ENCODE measurements at places on chromosomes 12 and 14.

DNA sequence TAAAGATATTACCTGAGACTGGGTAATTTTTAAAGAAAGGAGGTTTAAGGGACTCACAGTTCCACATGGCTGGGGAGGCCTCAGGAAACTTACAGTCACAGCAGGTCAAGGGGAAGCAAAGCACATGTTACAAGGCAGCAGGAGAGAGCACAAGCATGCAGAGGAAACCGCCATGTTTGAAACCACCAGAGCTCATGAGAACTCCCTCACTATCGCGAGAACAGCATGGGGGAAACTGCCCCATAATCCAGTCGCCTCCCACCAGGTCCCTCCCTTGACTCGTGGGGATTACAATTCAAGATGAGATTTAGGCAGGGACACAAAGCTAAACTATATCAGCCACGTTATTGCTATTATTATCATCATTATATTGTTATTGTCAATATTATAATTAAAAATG, 138.7 kb downstream of the RIMBP2 start:
- DNase-seq = no peak

DNA sequence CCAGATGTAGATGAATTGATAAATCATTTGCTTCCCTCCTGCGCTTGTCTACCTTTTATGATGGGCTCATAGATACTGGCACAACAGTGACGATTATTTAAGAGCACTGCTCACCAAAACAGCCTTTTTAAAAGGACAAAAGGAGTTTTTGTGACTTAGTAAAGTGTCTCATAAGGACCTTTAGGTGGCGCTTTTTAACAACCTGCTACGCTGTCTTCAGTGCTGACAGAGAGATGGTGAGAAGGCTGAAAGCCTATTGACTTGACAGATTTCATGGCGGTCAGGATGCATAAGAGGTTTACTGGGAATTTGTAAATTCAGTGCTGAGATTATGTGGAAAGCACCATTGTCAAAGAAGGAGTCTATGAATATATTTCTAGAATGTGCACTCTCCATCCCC, 87.6 kb downstream of the SLC15A5 start:
- no peak for DNase-seq

DNA sequence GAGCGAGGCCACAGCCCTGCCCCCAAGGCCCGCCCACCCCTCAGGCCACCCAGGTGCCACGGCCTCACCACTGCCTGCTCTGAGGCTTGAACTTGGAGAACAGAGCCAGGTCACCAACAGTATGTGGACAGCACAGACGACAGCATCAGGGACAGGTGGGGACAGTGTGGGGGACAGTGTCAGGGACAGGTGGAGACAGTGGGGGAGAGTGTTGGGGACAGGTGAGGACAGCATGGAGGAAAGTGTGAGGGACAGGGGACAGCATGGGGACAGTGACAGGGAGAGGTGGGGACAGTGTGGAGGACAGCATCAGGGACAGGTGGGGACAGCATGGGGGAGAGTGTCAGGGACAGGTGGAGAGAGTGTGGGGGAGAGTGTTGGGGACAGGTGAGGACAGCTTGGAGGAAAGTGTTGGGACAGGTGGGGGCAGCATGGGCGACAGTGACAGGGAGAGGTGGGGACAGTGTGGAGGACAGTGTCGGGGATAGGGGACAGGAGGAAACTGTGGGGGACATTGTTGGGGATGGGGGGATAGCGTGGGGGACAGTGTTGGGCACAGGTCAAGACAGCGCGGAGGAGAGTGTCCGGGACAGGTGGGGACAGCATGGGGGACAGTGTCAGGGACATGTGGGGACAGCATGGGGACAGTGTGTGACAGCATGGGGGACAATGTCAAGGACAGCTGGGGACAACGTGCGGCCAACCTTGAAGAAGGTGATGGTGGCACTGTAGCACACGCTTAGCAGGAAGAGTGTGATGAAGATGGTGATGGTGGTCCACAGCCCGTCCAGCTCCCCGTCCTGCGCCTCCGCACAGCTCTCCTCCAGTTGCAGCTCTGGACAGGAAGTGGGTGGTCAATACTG, 114.9 kb downstream of the TMEM121 start:
- no peak for DNase-seq

DNA sequence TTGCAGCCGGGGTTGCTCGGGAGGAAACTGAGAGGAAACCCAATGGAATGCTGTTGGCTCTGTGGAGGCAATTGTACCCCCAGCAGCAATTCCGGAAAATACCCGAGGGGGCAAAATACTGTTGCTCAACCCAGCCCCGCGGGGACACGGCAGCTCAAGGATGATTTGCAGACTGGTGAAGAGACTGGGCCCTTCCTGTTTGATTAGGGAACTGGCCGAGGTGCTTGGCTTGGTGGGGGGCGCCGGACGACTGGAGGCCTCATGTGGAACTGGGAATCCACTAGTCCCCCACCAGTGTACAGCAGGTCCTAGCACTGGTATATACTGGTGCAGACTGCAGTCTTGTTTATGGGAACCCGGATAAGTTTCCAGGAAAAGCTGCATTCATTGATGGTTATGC, 10.3 kb upstream of the RNASE12 start:
- no peak for DNase-seq

- no peak for DNase-seq
Measured at GRCh38 chr14:77607741-77608302, 8.6 kb downstream of the SPTLC2 start.

GRCh38 chr14:71137536-71138447, 230.5 kb downstream of the PCNX1 start:
- DNase-seq = peak; percentile 21

GRCh38 chr12:22653075-22653474, 28.1 kb downstream of the ETNK1 start:
- no peak for DNase-seq

GRCh38 chr12:94770791-94771190, 120.4 kb upstream of the TMCC3 start:
- DNase-seq = no peak

DNA sequence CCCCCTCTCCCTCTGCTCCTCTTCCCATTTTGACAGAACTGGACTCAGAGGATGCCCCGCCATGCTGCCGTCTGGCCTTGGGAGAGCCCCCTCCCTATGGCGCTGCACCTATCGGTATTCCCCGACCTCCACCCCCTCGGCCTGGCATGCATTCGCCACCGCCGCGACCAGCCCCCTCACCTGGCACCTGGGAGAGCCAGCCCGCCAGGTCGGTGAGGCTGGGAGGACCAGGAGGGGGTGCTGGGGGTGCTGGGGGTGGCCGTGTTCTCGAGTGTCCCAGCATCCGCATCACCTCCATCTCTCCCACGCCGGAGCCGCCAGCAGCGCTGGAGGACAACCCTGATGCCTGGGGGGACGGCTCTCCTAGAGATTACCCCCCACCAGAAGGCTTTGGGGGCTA, 1.5 kb downstream of the NFATC4 start:
- DNase-seq = no peak

DNA sequence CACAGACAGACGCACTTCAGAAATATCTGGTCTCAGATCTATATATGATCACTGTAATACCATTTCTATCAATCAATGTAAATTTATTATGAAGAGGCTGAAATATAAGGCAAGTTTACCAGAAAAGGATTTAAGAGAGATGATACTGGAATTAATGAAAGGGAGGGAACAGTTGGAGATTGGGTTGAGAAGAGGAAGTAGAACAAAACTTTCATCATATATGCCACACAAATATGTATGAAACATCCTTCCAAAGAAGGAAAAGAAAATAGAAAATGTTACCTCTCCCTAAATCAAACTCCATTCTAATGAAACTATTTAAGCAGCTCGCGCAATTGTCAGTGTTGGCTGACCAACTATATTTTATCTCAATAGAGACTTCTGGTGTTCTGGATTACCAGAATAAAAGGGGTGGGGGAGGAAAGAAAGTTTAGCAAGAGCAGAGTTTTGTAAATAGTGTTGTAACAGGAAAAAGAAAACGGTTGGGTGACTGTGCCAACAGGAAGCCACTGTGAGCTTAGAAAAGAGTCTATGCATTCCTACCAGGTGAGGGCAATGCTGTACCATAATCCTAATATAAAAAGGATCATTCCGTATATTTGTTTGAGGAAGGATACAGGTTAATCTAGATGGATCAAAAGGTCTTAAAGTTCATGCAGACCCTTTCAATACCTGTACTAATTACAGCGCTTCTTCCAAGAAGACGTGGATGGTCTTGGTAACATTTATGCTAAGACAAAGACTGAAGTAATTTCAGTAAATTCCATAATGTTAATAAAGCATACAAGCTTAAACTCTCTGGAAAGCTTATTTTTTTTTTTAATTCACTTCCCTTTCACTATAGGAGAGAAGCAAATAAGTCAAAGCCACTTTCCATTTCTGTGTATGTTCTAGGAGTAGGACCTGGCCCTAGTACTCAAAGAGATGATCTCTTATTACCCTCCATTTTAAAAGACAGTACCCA, 14.5 kb upstream of the LLPH start:
- DNase-seq = peak; percentile 66

- no peak for DNase-seq
Measured at GRCh38 chr14:96567289-96567899, 65.2 kb downstream of the PAPOLA start.

- no peak for DNase-seq
Measured at GRCh38 chr14:32731249-32731648, 207.4 kb upstream of the NPAS3 start.

GRCh38 chr12:104494793-104495158, 38.0 kb downstream of the CHST11 start:
- DNase-seq = no peak

DNA sequence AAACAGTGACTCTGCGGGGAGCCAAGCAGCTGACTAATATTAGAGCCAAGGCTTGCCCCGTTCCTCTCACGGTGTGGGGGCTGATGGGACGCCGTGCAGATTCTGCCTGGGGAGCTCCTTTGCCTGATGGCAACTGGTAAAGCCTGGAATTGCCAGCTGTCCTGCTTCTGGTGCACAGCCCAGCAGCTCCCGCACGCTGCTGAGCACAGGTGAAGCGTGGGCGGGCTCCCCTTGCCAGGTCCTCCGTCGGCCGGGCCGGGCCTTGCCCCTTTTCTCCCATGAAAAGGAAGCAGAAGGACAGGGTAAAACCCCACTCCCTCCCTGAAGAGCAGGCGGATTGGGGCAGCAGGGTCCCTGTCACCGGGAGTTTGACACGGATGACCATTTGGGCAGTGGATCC, 79.0 kb downstream of the WDR20 start:
- DNase-seq = no peak

GRCh38 chr12:88266806-88267360, 124.8 kb downstream of the TMTC3 start:
- DNase-seq = no peak

GRCh38 chr12:68893741-68894140, 39.2 kb downstream of the CPM start:
- DNase-seq = no peak

- DNase-seq = no peak
Measured at GRCh38 chr14:74299061-74299545, 3.6 kb downstream of the ABCD4 start.

DNA sequence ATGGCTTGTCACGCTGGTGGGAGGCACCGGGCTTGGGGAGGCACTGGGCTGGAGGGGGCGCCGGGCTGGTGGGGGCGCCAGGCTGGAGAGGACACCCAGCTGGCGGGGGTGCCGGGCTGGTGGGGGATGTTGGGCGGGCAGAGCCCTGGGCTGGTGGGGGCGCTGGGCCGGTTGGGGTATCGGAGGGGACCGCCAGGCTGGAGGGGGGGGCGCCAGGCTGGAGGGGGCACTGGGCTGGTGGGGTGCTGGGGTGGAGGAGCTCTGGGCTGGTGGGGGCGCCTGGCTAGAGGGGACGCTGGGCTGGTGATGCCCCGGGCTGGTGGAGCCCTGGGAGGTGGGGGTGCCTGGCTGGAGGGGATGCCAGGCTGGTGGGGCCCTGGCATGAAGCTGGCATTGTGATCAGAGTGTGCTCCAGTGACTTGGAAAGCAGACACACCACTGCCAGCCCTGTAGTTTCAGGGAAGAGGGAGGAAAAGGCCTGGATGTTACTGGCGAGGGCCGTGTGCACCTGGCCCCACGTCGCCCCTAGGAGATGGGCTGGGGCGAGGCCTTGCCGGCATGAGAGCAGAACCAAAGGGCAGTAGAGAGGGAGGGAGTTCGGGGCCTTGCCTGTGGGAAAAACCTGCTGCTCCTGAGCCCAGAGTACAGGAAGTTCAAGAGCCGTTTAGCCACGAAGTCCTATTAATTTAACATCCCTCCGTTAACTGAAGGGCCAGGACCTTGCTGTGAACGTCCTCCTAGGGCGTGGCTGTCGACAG, 13.1 kb downstream of the TEDC1 start:
- DNase-seq = no peak

GRCh38 chr12:118145798-118146156, 9.9 kb downstream of the PEBP1 start:
- no peak for DNase-seq

DNA sequence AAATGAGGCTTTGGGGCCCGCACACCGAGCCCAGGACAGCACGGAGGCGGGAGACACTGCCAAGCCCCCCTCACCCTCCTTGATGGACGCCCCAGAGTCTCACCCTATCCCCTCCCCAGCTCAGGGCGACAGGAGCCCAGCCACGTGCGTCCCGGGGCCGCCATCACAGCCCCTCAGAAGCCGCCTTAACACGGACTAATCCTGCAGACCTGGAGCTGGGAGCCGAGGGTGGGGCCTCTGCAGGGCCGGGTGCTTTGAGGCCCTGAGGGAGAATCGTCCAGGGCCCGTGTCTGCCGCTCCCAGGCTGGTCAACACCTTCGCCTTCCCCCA, 79.7 kb upstream of the FBRSL1 start:
- no peak for DNase-seq

DNA sequence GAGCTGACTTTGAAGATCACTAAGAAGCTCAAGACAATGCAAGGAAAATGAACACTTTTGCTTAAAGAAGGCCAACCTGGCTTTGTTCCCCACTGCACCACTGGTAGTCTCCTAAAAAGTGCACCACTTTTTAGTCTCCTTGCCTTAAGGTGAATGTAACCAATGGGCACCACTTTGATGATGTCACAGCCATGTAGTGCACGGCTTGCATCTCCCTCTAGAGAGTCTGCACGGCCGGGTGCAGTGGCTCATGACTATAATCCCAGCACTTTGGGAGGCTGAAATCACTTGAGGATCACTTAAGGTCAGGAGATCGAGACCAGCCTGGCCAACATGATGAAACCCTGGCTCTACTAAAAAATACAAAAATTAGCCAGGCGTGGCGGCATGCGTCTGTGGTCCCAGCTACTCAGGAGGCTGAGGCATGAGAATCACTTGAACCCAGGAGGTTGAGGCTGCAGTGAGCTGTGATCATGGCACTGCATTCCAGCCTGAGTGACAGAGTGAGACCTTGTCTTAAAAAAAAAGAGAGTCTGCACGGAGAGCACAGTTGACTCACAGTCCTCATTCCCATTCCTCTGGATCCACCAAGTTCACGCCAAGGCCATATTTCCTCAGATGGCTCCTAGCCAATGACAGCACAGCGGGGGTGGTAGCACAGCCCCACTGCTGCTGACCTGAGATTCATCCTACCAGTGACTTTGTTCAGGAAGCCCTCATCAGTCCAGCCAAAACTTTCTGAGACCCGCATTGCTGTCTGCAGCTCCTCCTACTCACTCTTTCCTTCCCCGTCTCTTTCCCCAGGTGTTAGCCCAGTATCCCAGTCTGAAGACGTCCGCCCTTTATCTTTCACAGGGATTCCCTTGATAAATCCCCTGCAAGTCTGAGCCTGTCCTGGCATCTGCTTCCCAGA, 16.5 kb upstream of the IFT81 start:
- peak; percentile 64 for DNase-seq

Data from right atrium auricular region (tissue), 2 donors.